NCI-H524 (cell line): ENCODE measurements at places on chromosomes 12 and 14.

GRCh38 chr12:123910761-123911193, 61.9 kb downstream of the CCDC92 start:
- DNase-seq: no peak

DNA sequence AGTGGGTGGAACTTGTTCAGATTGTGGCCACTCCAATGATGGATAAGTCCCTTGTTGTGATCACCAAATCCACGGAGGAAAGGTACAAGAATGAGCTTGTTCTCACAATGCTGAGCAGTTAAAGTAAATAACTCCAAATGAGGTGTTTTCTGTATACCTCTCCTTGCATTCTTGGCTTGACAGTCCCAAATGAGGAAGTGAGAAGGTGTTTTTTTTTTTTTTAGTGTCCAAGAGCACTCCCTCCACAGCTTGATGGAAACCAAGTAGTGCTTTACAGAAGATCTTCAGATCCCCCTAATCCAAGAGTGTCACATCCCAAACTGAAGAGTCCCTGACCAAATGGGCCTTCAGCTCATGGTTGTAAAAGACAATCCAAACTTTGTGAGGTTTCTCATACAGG, 153.6 kb downstream of the ATP23 start:
- DNase-seq: no peak

DNA sequence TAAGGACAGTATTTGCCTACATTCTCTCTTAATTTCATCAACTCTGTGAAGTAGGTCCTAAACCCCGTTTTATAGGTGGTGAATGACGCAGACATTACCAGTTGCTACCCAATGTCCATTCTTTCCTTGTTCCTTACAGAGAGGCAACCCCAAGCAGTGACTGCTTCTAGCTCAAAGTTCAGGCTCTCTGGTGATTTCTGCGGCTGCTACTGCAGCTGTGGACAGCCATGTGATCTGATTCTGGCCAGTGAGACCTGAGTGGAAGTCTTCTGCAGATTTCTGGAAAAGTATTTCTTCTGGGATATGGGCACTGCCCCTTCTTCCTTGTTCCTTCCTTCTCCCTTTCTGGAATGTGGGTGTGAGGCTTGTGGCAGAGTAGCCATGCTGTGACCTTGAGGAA, 82.9 kb downstream of the ARF6 start:
- DNase-seq: no peak

DNA sequence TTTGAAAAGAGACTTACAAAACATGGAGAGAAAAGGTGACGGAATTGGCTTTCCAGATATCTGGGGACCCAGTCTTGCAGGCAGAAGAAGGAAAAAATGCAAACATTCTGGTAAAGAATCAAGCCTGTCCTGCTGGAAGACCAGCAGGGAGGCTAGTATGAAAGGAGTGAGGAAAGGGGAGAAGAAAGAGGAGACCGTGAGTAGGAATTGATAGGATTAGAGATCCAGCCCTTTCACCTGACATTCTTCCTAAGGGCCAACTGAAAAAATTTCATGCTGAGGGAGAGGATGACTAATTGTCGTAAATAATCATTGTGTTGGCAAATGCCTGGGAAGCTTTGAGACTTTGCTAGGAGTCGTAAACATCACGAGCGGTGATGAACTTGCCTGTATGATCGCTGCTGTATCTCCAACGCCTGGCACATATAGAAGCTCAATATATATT, 12.1 kb downstream of the BHLHE41 start:
- no peak for DNase-seq

- DNase-seq: no peak
Measured at GRCh38 chr14:66369157-66369697, 116.9 kb upstream of the CCDC196 start.

GRCh38 chr12:47236109-47236714, 156.5 kb upstream of the AMIGO2 start:
- no peak for DNase-seq

DNA sequence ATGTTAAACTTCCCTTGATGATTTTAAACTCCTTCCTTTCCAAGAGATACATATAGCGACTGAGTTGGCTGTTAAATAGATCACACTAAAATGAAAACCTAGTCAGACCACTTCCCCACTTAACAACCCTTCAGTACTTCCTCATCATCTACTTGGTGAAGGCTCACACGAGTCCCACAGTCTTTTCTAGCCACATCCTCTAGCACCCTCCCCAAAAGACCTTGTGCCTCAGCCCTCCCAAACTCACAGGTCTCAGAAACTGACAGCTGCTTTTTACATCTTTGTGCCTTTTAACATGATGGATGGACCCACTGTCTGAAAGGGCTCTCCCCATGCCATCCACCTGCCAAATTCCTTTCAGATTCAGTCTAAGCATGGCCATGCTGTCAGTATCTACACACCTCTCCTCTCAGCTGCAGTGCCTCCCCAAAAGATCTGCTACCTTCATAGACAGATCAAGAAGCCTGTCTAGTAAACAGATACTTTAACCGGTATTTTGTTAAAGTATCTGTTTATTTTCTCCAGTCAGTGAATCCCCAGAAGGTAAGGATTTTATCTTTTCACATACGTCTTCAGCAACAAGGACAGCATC, 65.1 kb upstream of the GPHB5 start:
- DNase-seq: no peak

GRCh38 chr12:131167334-131167733, 213.6 kb downstream of the ADGRD1 start:
- no peak for DNase-seq

DNA sequence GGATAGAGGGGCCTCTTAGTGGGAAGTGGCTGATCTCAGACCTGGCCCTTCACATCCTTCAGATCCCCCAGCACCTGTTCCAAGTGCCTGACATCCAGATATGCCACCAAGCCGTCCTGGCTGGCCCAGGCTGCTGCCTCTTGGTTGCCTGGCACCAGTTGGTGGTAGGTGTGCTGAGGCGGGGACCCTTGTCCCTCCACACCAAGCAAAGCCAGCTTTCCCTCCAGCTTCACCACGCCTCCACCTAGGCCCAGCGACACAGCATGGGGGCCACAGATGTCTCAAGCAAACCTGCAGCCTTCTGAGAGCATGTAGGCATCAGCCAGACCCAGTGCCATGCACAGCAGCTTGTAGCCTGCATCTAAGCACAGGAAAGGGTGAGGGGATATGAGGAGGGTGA, 3.5 kb upstream of the CD63 start:
- no peak for DNase-seq

- DNase-seq: no peak
Measured at GRCh38 chr14:77265187-77265515, 5.9 kb downstream of the NGB start.

GRCh38 chr12:122166422-122167349, 7.3 kb downstream of the IL31 start:
- DNase-seq: peak; percentile 81

DNA sequence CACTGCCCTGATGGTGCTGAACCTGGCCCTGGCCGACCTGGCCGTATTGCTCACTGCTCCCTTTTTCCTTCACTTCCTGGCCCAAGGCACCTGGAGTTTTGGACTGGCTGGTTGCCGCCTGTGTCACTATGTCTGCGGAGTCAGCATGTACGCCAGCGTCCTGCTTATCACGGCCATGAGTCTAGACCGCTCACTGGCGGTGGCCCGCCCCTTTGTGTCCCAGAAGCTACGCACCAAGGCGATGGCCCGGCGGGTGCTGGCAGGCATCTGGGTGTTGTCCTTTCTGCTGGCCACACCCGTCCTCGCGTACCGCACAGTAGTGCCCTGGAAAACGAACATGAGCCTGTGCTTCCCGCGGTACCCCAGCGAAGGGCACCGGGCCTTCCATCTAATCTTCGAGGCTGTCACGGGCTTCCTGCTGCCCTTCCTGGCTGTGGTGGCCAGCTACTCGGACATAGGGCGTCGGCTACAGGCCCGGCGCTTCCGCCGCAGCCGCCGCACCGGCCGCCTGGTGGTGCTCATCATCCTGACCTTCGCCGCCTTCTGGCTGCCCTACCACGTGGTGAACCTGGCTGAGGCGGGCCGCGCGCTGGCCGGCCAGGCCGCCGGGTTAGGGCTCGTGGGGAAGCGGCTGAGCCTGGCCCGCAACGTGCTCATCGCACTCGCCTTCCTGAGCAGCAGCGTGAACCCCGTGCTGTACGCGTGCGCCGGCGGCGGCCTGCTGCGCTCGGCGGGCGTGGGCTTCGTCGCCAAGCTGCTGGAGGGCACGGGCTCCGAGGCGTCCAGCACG, 4.7 kb downstream of the LTB4R start:
- DNase-seq: peak; percentile 47

- no peak for DNase-seq
Measured at GRCh38 chr12:46177025-46177424, 91.8 kb downstream of the SLC38A1 start.
